ENCODE measurements at places on chromosomes 7 and 10. TPM values are rescaled to one million over a fixed set of nuclear protein-coding genes. Genes with fewer than 3 reads are reported as not detected.

Gene ANKRD61
- not detected for total RNA-seq

Gene AKR1B15
- total RNA-seq, result not detected

DNA sequence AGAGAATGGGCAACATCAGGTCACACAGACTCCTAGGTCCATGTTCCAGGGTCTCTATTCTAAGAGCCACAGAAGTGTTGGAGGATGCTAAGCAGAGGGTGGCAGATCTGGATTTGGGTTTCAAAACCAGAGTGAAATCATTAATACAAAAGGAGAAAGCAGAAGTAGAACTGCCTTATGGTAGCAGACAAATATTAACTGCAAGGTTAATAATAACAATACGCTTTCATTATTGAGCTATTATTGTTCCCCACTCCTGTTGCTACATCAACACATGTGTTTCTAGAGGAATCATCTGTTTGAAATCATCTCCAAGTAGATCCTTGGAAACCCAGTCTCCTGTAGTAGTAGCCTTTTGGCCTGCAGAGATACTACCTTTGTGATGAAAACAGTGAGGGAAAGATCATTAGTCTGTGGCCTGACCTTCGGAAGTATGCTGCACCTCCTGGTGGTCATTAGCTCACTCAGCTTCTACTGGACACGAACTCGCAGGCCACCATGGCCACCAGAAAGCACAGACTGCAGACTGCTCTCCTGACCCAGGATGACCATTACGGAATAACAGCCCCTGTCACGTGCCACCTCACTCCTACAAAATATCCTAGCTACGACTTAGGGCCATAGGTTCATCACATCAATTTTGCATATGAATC is 84.6 kb downstream of the XPNPEP1 start:
- DNase-seq, result no peak

Gene SPDYE11
- total RNA-seq, result not detected

Gene ARHGEF35
- total RNA-seq, result 0.84 TPM

Gene PTPN20
- total RNA-seq, result 0.43 TPM

DNA sequence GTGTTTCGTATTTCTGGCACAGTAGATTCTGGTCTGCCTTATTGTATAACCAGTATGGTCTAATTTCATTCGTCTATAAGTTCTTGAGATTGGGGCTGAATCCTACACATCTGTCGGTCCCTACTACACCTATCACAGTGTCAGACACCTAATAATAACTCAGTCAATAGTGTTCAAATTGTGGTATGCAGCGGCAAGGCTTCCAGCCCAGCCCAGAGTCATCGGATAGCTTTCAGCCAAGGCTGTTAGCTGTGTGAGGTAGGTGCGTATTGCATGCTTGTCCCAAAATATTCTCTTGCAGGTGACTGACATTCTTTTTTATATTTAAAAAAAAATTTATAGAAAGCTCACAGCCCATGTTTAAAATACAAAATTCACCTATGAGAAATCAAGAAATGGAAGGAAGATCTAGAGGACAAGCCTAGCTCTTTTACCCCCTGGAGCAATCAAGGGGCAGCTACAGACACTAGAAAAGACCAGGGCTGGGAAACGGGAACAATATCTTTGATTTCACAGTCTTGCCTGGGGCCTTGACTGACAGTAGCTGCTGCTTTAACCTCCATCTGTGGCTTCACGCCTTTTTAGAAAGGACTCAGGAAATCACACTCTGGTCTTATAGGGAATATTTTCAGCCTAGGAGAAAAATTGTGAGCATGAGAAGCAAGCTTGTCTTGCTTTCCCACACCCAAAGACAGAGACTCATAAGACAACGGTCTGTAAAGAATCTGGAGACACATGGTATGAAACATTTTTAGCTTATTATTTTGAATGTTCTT is 9.5 kb upstream of the ASB4 start:
- DNase-seq, result no peak

- peak; percentile 82 for DNase-seq
Measured at GRCh38 chr10:79025199-79025832, 43.5 kb upstream of the ZMIZ1 start.

DNA sequence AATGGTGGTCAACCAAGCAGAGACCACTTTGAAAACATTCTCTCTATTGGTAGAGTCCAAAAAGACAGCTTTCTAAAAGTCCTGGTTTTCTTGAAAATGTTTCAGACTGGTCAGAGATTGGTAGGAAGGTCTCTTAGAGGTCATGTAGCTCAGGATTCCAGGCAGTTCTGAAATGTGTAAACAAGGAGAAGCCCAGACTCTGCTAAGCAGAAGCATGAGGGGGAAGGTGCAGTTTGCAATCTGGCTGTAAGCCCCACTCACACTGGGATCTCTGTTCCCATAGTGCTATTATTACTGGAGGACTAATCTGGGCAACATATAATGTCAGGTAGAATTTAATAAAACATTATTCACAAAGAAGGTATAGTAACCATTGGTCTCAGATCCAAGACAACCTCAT is 101.1 kb downstream of the MAGI2 start:
- DNase-seq, result no peak

DNA sequence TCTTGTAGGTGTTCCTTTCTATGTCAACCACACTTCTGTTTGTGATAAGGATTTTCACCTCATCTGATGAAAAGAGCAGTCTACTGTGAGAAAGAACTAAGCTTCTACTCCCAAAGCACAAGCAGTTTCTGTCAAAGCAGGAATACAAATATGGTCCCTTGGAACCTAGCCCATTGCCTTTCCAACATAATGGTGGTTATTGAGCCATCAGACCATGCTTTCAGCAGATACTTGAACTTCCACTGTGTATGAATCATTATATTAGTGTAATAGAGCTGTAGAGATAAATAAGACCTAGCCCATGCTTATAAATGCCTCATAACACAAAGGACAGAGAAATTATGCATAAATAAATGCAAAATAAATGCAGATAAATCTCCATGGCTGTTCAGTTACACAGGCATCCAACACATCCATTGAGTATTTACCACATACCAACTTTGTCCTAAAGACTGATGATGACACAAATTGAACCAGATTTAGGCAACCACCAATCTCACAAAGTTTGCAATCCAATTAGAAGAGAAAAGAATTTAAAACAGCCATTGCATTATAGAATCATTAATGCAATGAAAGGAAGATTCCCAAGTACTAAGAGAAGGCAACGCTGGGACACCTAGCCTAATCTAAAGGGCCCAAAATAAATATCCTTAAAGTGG is 729.4 kb upstream of the C7orf33 start:
- DNase-seq, result no peak

Gene ZSCAN21
- 4.8 TPM for total RNA-seq

- DNase-seq, result no peak
Measured at GRCh38 chr10:109823196-109823595, 100.1 kb downstream of the XPNPEP1 start.

Gene PLPP4
- total RNA-seq, result not detected

GRCh38 chr10:103507235-103508191 is 14.0 kb downstream of the NEURL1 start:
- DNase-seq, result no peak

- DNase-seq, result no peak
Measured at GRCh38 chr7:94962661-94963060, 55.3 kb downstream of the PPP1R9A start.

Gene FZD8
- total RNA-seq, result 1.7 TPM

Gene GRK5
- 16.2 TPM for total RNA-seq

All from CD8-positive, alpha-beta T cell (primary cell).